Stimulated activated CD4-positive, alpha-beta T cell treated with anti-CD3 and anti-CD28 coated beads, TNF-alpha, amount 100 ng/mL, for 24 hours (primary cell): ENCODE measurements at places on chromosomes 1 and 21.

GRCh38 chr1:53641481-53642214 is 97.3 kb downstream of the GLIS1 start:
- DNase-seq = no peak

GRCh38 chr1:55304229-55304740 is 89.1 kb upstream of the USP24 start:
- no peak for DNase-seq

DNA sequence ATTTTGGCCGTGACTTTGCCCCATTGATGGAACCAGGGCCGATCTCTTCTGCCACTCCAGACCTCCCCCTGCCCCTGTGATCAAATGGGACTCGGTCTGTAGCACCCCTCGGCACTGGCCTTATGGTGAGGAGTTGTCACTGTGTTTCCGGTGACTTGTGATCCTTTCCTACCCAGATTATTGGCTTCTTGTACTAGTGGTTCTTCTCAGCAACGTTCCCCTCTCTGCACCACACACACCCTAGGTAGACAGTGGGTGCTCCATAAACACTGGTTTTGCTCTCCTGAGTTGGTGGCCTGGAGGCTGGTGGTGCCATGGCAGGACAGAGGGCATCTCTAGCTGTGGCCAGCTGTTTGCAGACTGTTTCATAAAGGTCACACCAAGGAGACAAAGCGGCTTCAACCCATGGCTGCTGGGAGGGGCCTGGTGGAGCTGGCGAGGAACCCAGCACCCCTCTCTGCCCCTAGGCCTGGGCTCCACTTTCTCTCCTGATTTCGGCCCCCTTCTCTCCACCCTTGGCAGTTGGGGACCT is 50.7 kb downstream of the DHRS3 start:
- DNase-seq = no peak

DNA sequence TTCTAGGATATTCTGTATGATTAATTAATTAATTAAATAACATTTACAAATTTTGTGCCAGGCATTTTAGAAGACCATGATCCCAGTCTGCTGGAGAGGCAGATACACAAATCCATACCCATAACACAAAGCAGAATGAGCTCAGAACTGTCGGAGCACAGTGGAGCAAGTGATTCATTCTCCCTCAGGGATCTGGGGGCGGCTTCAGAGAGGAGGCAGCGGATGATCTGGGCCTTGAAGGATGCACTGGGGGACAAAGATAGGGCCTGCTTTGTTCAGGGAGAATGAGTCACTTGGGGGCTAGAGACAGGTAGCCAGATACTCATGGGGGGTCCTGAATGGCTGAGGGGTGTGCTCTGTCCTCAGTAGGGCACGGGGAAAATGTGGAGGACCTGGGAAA is 50.9 kb upstream of the TRABD2B start:
- no peak for DNase-seq

DNA sequence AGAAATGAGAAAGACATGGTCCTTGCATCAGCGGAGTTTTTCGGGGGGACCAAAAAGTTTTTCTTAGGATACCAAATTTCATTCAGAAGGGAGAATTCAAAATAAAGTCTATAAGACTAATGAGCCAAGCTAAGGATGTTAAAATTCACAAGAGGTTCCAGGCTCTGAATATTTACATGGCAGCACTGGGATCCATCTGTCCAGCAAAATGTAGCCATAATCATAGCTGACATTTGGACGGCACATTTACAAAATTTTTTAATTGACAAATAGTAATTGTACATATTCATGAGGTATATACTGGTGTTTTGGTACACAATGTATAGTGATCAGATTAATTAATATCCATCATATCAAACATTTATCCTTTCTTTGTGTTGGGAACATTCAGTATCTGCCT is 107.9 kb downstream of the ZNF648 start:
- no peak for DNase-seq

GRCh38 chr1:219555031-219555692 is 57.7 kb downstream of the ZC3H11B start:
- DNase-seq = no peak
